ENCODE measurements at places on chromosomes 6 and 20.

DNA sequence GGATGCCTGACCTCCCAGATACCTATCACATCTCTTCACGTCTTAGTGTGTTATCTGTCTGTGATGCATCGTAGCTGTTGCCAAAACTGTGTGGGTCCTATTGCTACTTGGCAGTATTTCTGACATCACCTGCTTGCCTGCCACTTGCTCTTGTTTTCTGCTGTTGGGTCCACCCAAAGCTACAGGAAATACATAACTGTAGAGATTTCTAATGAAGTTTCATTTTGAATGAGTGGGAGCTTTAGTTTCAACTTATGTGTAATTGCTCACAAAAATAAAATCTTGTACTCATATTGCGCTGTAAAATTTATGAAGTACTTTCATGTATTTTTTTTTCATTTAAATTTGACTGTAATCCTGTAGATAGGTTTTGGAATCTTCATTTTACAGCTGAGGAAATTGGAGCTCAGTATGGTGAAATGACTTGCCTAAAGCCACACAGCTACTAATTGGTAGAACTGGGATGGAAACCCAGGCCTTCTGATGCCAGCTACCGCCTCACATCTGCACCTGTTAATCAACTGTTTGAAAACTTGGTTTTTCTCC, 113.6 kb upstream of the MAN1A1 start:
- H3K4me1 ChIP-seq: no peaks in the 10 kb centered on the region
- no peaks in the 10 kb centered on the region for H3K27me3 ChIP-seq
- no peaks in the 10 kb centered on the region for H3K36me3 ChIP-seq

DNA sequence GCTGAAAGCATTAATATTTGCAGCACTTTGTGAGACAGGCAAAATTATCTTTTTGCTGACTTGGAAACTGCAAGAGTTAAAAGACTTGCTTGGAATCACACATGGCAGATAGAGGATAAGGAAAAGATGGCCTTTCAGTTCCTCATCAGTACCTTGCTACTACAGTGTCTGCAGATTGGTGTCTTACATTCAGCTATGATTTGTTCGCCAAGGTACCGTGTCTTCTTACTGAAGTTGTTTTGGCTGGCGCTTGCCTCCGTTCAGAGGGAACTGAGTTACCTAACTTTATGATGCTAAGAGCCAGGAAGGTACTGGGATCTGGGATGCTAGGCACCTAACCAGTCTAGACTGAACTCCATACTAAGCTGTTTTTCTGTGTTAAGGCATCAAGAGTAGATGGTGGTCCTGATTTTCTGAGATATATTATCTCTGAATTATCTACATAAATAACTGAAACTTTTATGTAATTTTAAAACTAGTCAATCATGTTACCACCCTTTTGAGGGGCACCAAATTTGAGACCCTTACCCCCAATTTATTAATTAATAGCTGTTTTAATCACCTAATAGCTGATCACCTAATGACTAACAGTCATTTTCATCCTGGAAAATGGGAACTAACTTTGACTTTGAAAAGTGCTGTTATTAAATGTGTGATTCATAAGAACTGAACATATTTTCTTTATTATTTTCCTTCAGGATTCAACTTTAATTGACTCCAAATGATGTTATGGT, 2.5 kb downstream of the WTAP start:
- H3K4me3 ChIP-seq: peak overlapping the region; percentile 93
- peaks cover 14% of the 10 kb centered on the region for H3K36me3 ChIP-seq
- peaks cover 5% of the 10 kb centered on the region for H3K4me1 ChIP-seq

DNA sequence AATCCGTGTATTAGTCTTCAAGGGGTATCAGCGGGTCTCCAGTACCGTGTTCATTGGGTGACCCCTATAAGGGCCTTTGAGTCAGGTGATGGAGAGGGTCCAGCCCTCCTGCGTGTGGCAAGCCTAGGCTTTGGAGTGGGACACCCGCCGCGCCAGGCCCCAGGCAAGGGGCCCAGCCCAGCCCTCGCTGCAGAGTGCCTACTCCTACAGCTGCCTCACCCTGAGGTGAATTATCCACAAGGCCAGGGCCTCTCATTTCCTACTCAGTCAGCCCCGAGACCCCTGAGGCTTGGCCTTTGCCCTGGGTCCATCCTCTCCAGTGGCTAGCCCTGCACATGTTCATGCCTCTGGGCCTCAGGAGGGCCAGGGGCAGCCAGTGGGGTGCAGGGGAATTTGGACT, 45.1 kb downstream of the TMEM242 start:
- no peaks in the 10 kb centered on the region for H3K27me3 ChIP-seq
- H3K36me3 ChIP-seq: no peaks in the 10 kb centered on the region

DNA sequence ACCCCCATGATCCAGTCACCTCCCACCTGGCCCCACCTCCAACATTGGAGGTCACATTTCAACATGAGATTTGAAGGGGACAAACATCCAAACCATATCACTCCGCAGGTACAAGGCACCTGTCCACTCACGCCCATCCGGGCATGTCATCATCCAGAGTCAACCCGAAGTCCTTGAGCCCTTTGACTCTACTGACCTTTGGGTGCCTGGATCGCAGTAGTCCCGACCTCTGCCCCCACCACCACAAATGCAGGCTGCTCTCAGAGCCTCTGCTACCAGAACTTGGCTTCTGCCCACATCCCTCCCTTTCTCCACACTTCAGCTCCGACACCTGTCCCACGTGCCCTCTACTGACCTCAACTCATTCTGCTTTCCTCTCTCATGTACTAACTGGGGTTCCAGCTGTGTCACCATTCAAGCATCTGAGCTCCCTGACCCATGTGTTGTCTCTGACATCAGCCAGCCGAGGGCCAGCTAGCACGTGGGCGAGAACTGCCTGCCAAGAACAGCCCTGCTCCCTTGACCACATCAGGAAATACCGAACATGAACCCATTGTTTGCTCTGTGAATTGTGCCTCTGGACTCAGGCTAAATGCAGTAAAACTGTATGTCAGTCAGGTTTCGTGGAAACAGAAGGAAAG, 498.3 kb upstream of the SULF2 start:
- no peaks in the 10 kb centered on the region for H3K4me1 ChIP-seq
- no peak overlapping the region for H3K4me3 ChIP-seq
- no peaks in the 10 kb centered on the region for H3K27me3 ChIP-seq
- no peaks in the 10 kb centered on the region for H3K36me3 ChIP-seq
- no peak for DNase-seq
